K562 (cell line): ENCODE measurements at places on chromosomes 1 and 21.

- no peak for DNase-seq
These were observed 157.1 kb upstream of the SYT6 start for GRCh38 chr1:114310695-114311271.

DNA sequence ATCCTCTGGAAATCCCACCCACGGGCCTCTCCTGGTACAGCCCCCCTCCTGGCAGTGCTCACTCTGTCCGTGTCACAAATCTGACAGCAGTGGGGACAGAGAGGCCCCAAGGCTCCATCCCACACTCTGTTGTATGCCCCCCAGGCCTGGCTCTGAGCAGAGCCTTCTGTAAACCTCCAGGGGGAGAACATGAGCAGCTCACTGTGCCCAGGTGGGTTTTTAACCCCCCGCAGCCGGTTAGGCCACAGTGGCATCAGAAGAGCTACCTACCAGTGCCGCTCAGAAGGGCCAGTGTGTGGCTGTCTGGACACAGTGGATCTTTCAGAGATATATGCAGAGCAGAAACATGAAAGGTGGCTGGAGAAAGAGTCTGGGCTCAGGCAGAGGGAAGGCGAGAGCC, 12.0 kb upstream of the GPR153 start:
- DNase-seq = no peak

DNA sequence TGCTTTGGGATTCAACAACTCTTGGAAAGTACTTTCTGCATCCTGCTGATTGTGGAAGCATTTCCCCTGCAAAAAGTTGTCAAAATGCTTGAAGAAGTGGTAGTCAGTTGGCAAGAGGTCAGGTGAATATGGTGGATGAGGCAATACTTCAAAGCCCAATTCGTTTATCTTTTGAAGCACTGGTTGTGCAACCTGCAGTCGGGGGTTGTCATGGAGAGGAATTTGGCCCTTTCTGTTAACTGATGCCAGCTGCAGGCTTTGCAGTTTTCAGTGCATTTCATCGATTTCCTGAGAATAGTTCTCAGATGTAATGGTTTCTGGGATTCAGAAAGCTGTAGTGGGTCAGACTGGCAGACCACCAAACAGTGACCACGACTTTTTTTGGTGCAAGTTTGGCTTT, 47.6 kb upstream of the GJA5 start:
- no peak for DNase-seq

GRCh38 chr21:23729331-23729730, 1878.0 kb downstream of the MRPL39 start:
- DNase-seq = no peak

- DNase-seq = no peak
These were observed 111.3 kb downstream of the GLIS1 start for GRCh38 chr1:53627666-53628065.

DNA sequence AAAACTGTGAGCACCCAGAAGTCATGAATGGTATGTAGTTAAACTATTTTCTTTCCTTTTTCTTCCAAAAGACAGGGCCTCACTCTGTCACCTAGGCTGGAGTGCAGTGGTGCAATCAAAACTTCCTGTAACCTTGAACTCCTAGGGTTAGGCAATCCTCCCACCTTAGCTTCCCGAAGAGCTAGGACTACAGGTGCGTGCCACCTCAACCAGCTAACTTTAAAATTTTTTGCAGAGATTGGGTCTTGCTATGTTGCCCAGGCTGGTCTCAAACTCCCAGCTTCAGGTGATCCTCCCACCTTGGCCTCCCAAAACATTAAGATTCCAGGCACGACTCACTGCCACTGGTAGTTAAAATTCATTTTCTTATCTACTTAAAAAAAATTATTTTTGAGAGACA, 62.5 kb downstream of the GATAD2B start:
- DNase-seq = no peak

GRCh38 chr1:183730886-183731573, 73.9 kb upstream of the RGL1 start:
- DNase-seq = no peak

DNA sequence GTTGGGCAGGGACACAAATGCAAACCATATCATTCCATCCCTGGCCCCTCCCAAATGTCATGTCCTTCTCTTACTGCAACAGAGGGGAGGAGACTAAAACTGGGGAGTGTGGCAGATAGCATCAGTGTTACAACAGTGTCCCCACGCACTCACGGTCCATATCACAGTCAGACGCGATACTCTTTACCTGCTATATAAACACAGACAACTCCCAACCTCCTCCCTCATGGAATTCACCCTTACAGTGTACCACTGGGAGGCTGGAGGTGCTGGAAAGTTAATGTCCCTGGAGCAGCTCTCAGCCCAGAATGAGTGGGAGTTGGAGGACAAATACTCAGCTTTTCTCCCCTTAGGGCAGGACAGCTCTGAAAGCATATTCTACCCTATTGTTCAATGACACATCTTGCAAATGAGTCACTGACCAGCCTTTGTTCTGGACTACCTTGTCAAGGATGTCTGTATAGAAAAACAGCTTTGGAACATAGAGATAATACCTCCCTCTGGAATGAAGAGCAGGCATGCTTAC, 445.9 kb downstream of the SETD4 start:
- DNase-seq = peak; percentile 61

DNA sequence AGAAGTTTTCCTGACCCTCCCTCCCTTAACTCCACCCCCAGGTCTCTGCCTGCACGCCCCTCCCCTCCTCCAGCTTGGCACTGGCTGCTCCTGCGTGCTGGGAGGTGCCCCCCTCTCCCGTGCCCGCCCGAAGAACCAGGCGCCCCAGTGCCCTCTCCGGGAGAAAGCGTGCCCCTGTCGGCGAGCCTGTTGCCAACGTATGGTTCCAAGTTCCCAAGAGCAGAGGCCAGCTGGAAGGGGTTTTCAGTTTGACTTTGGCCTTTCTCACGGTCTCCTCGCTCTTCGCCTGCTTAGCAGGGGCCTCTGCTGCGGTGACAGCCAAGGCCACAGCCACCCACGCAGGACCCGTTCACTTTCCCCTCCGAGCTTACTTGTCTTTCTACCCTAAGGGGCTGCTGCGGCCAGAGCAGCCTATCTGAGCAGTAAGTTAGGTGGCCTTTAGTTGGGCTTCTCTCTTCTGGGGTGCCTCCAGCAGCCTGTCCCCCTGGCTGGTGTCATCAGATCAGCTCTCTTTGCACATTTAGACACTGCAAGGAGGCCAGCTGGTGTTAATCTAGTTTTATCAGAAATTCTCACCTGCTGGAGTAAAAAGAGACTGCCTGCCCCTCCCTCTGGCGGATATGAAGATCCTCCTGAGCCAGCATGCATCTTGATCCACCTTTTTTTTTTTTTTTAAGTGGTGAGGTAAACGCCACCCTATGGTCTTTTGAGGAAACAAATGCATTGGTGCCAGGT, 1.5 kb downstream of the STUM start:
- peak; percentile 65 for DNase-seq

- DNase-seq = no peak
These were observed 4.9 kb upstream of the MAPKAPK2 start for GRCh38 chr1:206679738-206680211.

DNA sequence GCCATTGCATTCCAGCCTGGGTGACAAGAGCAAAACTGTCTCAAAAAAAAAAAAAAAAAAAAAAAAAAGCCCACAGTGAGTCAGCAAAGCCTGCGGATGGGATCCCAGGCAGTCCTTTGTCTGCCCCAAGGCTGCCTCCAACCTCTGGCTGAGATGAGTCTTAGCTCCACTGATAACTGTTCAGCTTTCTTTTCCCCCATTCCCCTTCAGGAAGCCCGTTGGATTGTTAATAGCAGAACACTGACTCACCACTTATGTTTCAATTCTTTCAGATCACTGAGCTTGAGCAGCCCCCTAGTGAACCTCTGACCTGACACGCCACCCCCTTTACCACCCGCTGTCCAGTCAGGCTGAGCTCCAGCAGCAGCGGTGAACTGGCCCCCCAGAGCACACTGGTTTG, 57.5 kb downstream of the ERG start:
- DNase-seq = no peak

DNA sequence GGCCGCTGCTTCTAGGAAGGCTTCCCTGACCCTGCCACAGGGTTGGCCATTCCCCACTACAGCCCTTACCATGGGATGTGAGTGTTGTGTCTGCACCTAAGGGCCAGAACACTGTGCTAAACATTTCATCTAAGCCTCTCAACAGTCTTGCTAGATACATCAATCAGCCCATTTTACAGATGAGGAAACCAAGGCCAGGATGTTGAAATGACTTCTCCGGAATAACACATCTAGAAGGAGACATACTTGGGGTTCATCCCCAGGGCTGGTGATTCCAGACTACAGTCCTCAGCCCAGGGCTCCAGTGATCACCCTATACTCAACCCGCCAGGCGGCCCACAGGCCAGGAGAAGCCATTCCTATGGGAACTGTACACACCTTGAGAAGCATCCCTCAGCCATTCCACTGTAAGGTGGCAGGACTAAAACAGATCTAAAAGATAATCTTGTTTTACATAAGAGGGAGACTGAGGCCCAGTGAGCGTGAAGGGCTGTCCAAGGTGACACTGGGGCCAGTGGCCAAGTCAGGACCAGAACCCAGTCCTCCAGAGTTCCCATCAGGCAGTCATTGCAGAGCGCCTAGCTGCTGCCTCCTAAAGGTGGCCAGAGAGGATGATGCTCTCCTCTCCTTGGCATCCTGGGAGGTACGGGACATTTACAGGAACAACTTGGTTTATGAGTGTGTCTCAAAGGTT, 119.5 kb downstream of the GLIS1 start:
- DNase-seq = no peak

GRCh38 chr1:168099337-168099801, 37.4 kb downstream of the GPR161 start:
- no peak for DNase-seq
